ENCODE measurements at places on chromosomes 4 and X.

- DNase-seq, result no peak
These were observed 127.4 kb upstream of the FTHL17 start for GRCh38 chrX:31199056-31199839.

GRCh38 chr4:85968945-85969819 lies 390.7 kb downstream of the MAPK10 start:
- no peak for DNase-seq

GRCh38 chr4:25628451-25628850 lies 27.2 kb upstream of the SLC34A2 start:
- DNase-seq, result no peak

DNA sequence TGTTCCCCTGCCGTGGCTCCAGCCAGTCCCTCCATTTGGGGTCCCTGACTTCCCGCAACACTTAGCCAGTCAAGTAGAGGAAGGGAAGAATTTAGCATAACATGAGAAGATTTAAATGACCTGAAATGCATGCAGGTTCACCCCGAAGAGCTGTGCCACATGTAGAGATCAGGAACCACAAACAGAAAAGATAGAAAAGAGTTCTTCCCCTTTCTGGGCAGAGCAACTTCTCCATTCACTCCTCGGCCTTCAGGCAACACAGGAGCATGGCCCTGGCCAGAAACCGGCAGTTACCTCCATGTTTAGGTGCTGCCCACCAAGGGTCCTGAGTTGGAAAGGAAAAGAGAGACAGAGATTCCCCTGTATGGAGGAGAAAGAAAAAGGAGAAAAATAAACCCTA lies 5.2 kb downstream of the NLRP2B start:
- no peak for DNase-seq

DNA sequence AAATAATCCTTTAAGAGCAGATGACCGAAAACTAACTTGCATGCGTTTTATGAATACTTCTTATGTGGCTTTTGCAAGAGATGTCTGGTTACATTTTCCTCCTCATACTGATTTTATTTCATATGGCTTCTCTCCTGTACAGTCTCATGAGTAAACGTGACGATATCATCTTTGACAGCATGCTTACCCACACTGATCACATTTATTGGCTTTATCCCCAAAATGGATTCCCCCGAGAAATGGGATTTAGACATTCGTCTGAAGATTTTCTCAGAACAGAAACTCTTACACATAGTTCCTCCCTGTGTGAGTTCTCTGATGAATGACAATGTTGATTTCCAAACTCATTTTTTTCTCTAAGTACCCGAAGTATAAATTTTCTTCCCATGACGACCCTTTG lies 939.7 kb upstream of the LCORL start:
- no peak for DNase-seq

- DNase-seq, result peak; percentile 1
These were observed 38.7 kb upstream of the SLC16A2 start for GRCh38 chrX:74382613-74383012.

GRCh38 chr4:67736262-67736661 lies 17.9 kb downstream of the GNRHR start:
- no peak for DNase-seq

GRCh38 chr4:1021386-1022050 lies 10.1 kb downstream of the FGFRL1 start:
- no peak for DNase-seq

GRCh38 chr4:81213671-81214070 lies 1.4 kb downstream of the PRKG2 start:
- no peak for DNase-seq

DNA sequence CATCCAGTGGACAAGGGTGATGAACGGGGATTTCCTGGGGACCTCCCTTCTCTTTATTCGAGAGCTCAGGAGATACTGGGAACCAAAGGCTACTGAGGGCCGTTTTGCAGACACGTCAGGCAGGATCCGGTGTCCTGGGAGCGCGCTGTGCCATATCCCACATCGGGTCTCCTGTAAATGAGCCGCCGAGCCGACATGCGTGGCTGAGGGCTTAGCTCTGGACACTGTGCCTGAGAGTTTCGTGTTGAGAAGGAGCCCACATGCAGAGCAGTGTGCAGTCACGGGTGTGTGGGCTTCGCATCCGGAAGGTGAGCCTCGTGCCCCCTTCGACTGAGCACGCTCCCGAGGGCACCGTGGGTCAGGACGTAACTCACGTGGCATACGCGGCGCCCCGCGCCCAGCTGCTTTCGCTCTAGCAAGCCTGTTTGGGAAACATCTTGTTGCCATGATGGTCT lies 28.5 kb upstream of the HGFAC start:
- DNase-seq, result no peak
